IMR-90 (cell line): ENCODE measurements at places on chromosomes 1 and 21. TPM values are rescaled to one million over a fixed set of nuclear protein-coding genes. Genes with fewer than 3 reads are reported as not detected.

DNA sequence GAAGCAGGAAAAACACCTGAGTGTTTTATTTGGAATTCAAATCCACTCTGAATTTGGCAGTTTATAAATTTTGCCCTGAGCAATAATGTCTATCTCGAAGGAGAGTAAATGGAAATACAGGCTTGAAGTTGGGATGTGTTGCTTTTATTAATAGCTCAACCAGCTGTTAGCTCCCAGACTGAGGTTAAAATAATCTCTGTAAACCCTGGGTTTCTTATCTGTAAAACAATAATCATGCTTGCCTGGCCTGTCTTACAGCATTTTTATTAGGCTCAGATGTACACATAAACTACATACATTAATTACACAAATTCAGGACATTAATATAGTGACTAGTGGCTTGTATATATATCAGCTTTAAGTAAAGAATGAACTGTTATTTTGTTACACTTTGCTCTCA lies 148.5 kb downstream of the GALNT2 start:
- no peak overlapping the region for H3K27ac ChIP-seq
- DNase-seq = no peak
- peaks cover 3% of the 10 kb centered on the region; the same call in 1 of the 2 replicates for H3K36me3 ChIP-seq
- no peaks in the 10 kb centered on the region for H3K27me3 ChIP-seq
- H3K4me1 ChIP-seq = peaks cover 9% of the 10 kb centered on the region

- no peak for DNase-seq
- H3K36me3 ChIP-seq = peaks cover 69% of the 10 kb centered on the region
- H3K27ac ChIP-seq = no peak overlapping the region
- no peaks in the 10 kb centered on the region for H3K27me3 ChIP-seq
Observed at GRCh38 chr1:19376428-19377372, 64.6 kb downstream of the SLC66A1 start.

- peak; percentile 95 for DNase-seq
- H3K27ac ChIP-seq = peak overlapping the region; percentile 70
- peak overlapping the region; percentile 26; the same call in 1 of the 2 replicates for H3K4me3 ChIP-seq
- no peaks in the 10 kb centered on the region for H3K27me3 ChIP-seq
Observed at GRCh38 chr1:11907275-11908094, 18.7 kb downstream of the KIAA2013 start.

DNA sequence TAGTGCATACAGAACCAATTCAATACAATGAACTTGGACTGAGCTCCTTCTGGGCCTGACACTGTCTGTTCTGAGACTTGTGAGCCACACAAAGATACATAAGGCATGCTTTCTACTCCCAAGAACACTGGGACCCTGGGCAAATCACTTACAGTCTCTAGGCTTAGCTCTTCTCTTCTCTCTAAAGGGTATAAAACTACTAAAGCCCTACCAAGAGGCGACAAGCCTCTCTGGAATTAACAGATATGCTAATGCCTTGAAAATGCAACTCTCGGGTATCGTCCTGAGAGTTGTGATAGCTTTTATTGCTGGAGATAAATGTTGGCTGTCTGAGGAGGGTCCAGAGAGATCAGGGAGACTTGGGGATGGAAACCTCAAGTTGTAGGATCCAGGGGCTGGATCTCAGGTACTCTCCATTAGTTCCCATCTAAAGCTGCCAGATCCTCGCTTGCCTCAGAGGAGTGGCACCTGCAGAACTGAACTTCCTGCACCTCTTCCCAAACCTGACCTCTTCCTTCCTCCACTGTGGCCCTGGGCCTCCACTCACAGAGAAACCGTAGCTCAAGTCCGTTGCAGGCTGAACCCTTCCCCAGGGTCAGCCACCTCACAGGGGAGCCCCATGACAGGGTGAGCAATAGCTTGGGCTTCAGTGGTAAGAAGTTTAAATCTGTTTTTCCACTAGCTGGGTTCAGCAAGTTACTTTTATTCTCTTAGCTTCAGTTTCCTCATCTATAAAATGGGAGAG lies 11.5 kb upstream of the CFAP45 start:
- H3K36me3 ChIP-seq = 0 out of 2 replicates have a peak, but pooled peaks cover 2% of the 10 kb centered on the region
- no peaks in the 10 kb centered on the region for H3K27me3 ChIP-seq
- H3K27ac ChIP-seq = no peak overlapping the region
- no peak for DNase-seq
- H3K4me1 ChIP-seq = peaks cover 27% of the 10 kb centered on the region

DNA sequence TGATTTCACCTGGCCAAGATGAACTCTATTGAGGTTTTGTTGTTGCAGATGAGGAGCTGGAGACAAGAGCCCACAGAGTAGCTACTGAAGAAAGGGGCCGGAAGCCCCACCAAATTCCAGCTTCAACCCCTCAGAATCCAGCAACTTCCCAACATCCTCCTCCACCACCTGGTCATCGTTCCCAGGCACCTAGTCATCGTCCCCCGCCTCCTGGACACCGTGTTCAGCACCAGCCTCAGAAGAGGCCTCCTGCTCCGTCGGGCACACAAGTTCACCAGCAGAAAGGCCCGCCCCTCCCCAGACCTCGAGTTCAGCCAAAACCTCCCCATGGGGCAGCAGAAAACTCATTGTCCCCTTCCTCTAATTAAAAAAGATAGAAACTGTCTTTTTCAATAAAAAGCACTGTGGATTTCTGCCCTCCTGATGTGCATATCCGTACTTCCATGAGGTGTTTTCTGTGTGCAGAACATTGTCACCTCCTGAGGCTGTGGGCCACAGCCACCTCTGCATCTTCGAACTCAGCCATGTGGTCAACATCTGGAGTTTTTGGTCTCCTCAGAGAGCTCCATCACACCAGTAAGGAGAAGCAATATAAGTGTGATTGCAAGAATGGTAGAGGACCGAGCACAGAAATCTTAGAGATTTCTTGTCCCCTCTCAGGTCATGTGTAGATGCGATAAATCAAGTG lies 14.3 kb downstream of the CD2 start:
- no peaks in the 10 kb centered on the region; the same call in 1 of the 2 replicates for H3K27me3 ChIP-seq
- no peaks in the 10 kb centered on the region for H3K4me1 ChIP-seq
- H3K27ac ChIP-seq = no peak overlapping the region
- no peaks in the 10 kb centered on the region for H3K36me3 ChIP-seq
- no peak for DNase-seq

DNA sequence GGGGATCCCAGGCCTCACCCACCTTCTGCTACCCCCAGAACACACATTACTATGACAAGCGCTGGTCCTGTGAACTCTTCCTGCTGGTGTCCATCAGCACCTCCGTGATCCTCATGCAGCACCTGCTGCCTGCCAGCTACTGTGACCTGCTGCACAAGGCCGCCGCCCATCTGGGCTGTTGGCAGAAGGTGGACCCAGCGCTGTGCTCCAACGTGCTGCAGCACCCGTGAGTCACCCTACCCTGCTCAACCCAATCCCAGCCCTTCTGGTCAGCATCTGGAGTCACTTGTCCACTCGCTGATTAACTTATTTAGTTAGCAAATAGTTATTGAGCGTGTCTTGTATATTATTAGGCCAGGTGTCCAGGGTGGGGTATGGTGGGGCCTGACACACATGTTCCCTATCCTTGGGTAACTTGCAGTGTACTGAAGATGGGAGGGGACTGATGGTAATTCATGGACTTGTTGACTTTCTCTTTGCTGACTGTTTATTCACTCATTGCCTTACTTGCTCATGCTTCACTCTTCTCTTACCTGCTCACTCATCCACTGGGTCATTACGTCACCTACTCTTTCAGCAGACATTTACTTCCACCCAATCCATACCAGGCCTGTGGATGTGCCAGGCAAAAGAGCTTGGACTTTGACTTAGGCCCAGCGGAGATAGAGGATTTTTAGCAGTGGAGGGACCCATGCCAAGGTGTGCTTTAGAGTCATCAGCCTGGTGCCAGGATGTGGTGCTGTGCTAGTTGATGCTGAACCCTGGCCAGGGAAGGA lies 12.9 kb upstream of the KPNA6 start:
- no peak overlapping the region for H3K27ac ChIP-seq
- peaks cover 54% of the 10 kb centered on the region for H3K36me3 ChIP-seq
- no peak overlapping the region for H3K4me3 ChIP-seq
- DNase-seq = no peak
- H3K27me3 ChIP-seq = no peaks in the 10 kb centered on the region
- H3K4me1 ChIP-seq = no peaks in the 10 kb centered on the region

DNA sequence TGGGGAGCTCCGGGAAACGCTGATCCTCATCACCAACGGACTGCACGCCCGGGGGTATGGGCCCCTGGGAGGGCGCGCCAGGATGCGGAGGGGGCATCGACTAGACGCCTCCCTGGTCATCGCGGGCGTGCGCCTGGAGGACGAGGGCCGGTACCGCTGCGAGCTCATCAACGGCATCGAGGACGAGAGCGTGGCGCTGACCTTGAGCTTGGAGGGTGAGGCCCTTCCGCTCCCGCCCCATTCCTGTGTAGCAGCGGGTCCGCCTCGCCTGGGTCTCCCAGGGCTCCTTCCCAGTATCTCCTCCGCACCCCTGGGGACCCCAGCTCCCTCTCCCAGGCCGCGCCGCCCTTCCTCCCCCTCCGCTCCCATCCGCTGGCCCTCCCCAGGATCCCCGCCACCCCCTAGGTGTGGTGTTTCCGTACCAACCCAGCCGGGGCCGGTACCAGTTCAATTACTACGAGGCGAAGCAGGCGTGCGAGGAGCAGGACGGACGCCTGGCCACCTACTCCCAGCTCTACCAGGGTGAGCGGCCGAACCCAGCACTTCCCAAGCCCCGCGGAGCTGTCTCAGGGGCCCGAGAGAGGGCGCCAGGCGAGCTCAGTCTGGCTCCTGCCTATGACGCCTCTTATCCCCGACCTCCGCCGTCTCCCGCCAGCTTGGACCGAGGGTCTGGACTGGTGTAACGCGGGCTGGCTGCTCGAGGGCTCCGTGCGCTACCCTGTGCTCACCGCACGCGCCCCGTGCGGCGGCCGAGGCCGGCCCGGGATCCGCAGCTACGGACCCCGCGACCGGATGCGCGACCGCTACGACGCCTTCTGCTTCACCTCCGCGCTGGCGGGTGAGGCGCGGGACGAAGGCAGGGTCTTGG lies 5.0 kb downstream of the HAPLN2 start:
- peaks cover 66% of the 10 kb centered on the region for H3K27me3 ChIP-seq
- DNase-seq = peak; percentile 24
- no peak overlapping the region for H3K27ac ChIP-seq
- peaks cover 4% of the 10 kb centered on the region for H3K4me1 ChIP-seq

DNA sequence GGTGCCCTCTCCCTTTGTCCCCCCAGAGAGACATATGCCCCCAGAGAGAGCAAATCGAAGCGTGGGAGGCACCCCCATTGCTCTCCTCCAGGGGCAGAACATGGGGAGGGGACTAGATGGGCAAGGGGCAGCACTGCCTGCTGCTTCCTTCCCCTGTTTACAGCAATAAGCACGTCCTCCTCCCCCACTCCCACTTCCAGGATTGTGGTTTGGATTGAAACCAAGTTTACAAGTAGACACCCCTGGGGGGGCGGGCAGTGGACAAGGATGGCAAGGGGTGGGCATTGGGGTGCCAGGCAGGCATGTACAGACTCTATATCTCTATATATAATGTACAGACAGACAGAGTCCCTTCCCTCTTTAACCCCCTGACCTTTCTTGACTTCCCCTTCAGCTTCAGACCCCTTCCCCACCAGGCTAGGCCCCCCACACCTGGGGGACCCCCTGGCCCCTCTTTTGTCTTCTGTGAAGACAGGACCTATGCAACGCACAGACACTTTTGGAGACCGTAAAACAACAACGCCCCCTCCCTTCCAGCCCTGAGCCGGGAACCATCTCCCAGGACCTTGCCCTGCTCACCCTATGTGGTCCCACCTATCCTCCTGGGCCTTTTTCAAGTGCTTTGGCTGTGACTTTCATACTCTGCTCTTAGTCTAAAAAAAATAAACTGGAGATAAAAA lies 8.4 kb downstream of the EFNA3 start:
- no peaks in the 10 kb centered on the region for H3K36me3 ChIP-seq
- peaks cover 5% of the 10 kb centered on the region; the same call in 1 of the 2 replicates for H3K4me1 ChIP-seq
- no peak overlapping the region for H3K27ac ChIP-seq
- H3K27me3 ChIP-seq = peaks cover 23% of the 10 kb centered on the region
- no peak for DNase-seq
- H3K4me3 ChIP-seq = no peak overlapping the region

The FAM177B gene
- not detected in 2 replicates for total RNA-seq

The FALEC gene
- not detected in 2 replicates for total RNA-seq

The TNNT2 gene
- total RNA-seq = 0.18 and 0.56 TPM in 2 replicates

The MIXL1 gene
- not detected in 2 replicates for total RNA-seq

The WNT2B gene
- total RNA-seq = 0.54 and 0.56 TPM in 2 replicates
